ENCODE measurements at places on chromosomes 7 and 10. TPM values are rescaled to one million over a fixed set of nuclear protein-coding genes. Genes with fewer than 3 reads are reported as not detected.

- DNase-seq = peak; percentile 71
Measured at GRCh38 chr10:69449841-69450240, 1.4 kb upstream of the TSPAN15 start.

SEM1 gene
- total RNA-seq = 222 TPM

GPR146 gene
- total RNA-seq = 0.72 TPM

NPC1L1 gene
- total RNA-seq = 0.09 TPM

ADCY1 gene
- total RNA-seq = 2.3 TPM

DNA sequence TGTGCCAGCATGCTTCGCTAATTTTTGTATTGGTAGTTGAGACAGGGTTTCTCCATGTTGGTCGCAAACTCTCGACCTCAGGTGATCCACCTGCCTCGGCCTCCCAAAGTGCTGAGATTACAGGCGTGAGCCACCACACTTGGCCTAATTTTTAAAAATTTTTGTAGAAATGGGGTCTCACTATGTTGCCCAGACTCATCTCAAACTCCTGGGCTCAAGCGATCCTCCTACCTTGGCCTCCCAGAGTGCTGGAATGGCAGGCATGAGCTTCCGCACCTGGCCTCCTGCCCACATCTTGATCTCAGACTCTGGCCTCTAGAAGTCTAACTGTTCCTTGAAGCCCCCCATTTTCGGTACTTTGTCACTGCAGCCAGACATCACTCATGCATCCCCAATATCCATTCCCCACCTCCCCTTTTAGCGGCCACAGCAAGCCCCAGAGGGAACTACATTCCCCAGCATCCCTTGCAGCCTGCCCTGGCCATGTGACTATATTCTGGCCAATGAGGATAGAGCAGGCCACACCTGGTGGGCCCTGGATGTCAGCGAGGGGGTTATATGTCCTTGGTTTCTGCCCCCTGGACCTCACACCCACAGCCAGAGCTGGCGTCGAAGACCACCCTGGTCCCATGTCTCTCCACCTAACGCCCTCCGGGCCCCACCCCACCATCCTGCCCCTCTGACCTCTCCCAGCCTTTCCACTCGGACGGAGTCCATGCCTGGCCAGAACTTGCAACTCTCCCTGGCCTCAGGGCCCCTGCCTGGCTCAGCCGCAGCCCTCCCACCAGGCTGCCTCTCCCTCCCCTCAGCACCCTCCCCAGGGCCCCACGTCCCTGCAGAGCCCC lies 33.8 kb downstream of the MICALL2 start:
- DNase-seq = no peak

NEUROG3 gene
- not detected for total RNA-seq

All from NCI-H460 (cell line).